Activated CD4-positive, alpha-beta memory T cell treated with anti-CD3 and anti-CD28 coated beads, Interleukin-2, amount 10 ng/mL, durations not matched to agents 7 days and 5 days (primary cell): ENCODE measurements at places on chromosomes 7 and 10. TPM values are rescaled to one million over a fixed set of nuclear protein-coding genes. Genes with fewer than 3 reads are reported as not detected.

SLC26A4 gene
- 12.2 TPM for total RNA-seq

GRCh38 chr7:12291870-12292269 lies 80.8 kb downstream of the TMEM106B start:
- H3K36me3 ChIP-seq, result no peaks in the 10 kb centered on the region
- H3K27ac ChIP-seq, result no peak overlapping the region
- no peak overlapping the region for H3K4me3 ChIP-seq
- DNase-seq, result no peak

MYL7 gene
- not detected for total RNA-seq

ERCC6 gene
- total RNA-seq, result 24.9 TPM

MRPS17 gene
- total RNA-seq, result 11.6 TPM

DNA sequence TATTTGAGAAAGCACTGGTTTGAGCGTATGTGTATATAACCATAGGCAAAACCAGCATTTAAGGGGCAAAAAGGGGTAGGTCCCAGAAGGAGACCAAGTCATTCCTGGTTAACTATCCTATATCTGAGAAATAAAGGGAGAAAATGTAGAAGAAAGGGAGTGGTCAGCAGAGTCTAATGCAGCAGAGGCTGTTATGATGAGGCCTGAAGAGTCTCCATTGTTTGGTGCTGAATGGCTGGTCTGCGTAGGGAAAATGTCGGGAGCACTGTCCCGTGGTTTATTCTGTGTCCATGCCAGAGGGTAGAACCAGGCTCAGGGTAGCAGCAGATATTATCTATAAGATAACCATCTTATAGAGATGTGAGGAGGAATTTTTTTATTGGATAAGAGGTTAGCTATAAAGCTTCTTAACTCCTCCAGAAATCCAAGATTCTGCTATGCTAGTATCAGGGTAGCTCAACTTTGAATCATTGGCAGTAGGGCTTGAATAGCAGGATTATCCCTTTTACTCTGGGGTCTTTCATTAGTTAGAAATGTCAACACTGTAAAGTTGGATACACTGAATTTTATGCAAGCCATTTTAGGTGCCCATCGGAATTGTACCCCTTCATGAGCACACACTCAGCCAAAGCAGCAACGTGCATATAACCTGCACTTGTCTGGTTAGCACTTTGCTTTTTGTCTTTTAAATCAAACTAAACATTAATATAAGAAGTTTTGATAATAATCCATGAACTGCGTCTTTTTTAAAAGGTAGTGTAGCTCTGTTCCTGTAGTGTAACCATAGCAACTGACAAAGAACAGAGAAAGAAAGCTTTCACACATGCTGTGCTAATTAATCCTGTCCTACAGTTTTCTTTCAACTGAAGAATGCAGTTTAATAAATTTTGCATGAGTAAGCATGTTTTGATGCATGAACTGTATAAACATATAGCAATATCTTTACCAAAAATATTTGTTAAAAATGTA lies 312.0 kb upstream of the FZD1 start:
- no peaks in the 10 kb centered on the region for H3K27me3 ChIP-seq
- no peak for DNase-seq
- no peak overlapping the region for H3K4me3 ChIP-seq
- H3K36me3 ChIP-seq, result no peaks in the 10 kb centered on the region
- H3K27ac ChIP-seq, result no peak overlapping the region

CFAP69 gene
- not detected for total RNA-seq

- no peak overlapping the region for H3K27ac ChIP-seq
- no peak overlapping the region for H3K4me3 ChIP-seq
- H3K4me1 ChIP-seq, result no peaks in the 10 kb centered on the region
- no peak for DNase-seq
- H3K36me3 ChIP-seq, result no peaks in the 10 kb centered on the region
- H3K27me3 ChIP-seq, result peaks cover 6% of the 10 kb centered on the region
Measured at GRCh38 chr10:1200866-1201807, 145.0 kb downstream of the WDR37 start.

SPDYE2 gene
- 0.15 TPM for total RNA-seq

GRCh38 chr10:63788152-63788821 lies 267.1 kb downstream of the REEP3 start:
- H3K4me3 ChIP-seq, result no peak overlapping the region
- H3K27me3 ChIP-seq, result peaks cover 22% of the 10 kb centered on the region
- no peaks in the 10 kb centered on the region for H3K36me3 ChIP-seq
- DNase-seq, result no peak
- no peak overlapping the region for H3K27ac ChIP-seq
- H3K4me1 ChIP-seq, result no peaks in the 10 kb centered on the region

MUC3A gene
- total RNA-seq, result 0.20 TPM

PGAM2 gene
- not detected for total RNA-seq

GRCh38 chr10:111435871-111436270 lies 359.0 kb downstream of the ADRA2A start:
- no peak for DNase-seq
- no peaks in the 10 kb centered on the region for H3K4me1 ChIP-seq
- no peak overlapping the region for H3K4me3 ChIP-seq
- H3K36me3 ChIP-seq, result no peaks in the 10 kb centered on the region
- H3K27me3 ChIP-seq, result no peaks in the 10 kb centered on the region
- H3K27ac ChIP-seq, result no peak overlapping the region

DNA sequence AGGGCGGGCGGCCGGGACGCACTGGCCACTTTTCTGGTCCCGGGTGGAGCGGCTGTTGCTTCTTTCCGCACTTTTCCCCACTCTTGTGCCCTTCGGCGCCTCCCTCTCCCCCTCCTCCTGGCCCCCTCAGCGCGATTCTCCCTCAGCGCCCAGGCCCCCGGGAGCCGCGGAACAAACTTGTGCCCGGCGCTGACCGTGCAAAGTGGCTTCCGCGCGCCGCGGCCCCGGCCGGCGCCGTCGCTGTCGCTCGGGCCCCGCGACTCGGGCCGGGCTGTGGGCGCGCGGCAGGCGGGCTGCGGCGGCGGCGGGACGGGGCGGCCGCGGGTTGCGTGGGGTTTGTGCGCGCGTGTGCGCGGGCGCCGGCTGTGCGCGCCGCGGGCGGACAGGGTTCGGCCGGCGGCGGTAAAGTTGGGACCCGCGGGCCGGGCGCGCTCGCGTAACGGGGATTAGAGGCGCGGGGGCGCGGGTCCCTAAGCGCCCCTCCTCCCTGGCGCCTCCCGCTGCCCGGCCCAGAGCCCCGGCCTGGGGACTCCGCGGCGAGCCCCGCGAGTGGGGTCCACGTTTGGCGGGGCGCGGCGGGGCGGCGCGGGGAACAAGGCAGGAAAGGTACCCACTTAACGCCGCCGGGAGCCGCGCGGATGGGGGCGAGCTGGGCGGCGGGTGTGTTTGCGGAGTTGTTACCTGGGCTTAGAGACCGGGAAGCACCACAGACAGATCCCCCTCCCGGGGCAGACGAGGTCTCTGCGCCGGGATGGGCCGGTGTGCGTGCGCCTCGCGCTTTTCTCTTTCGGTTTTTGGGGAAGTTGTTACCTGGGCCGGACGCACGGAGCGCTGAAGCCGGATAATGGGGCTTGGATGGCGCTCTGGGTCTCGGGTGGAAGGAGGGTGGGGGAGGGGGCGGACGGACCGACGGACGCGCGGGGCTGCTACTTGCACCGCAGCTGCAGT lies 860 bp downstream of the ZEB1 start:
- peaks cover 51% of the 10 kb centered on the region for H3K4me1 ChIP-seq
- H3K4me3 ChIP-seq, result peak overlapping the region; percentile 93
